ENCODE measurements at places on chromosomes 13 and 19.
A peak's percentile ranks its signal among the peaks of the same experiment; 100 is the strongest.

GRCh38 chr13:114130837-114131582 lies 1.4 kb downstream of the RASA3 start:
- DNase-seq: peak; percentile 51

DNA sequence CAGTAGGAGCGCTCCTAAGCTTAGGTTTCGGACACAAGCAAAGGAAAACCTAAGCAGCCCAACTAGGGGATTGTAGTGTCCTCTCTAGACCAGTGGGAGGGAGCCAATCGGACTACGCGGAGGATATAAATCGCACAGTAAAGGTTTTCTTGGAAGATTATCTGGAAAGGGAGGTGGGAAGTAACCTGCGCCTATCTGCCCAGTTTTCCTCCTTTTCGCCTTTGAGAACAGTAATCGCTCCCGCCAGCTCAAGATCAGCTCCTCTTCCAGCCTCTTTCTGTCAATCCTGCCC lies 456 bp upstream of the RAB4B start:
- DNase-seq: no peak

DNA sequence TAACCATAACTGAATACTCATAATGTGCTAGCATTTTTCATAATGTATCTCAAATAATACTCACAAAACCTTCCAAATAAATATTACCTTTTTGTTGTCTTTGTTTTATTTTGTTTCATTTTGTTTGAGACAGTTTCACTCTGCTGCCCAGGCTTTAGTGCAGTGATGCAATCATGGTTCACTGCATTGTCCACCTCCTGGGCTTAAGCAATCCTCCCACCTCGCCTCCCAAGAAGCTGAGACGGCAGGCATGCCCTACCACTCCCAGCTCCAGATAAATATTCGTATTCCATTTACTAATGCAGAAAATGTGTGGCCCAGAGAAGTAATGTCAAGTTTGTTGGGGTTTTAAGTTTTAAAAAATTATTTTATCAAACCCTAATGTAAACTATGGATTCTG lies 739.1 kb downstream of the GPC5 start:
- no peak for DNase-seq

GRCh38 chr19:9054207-9054606 lies 32.7 kb upstream of the OR1M1 start:
- DNase-seq: no peak

DNA sequence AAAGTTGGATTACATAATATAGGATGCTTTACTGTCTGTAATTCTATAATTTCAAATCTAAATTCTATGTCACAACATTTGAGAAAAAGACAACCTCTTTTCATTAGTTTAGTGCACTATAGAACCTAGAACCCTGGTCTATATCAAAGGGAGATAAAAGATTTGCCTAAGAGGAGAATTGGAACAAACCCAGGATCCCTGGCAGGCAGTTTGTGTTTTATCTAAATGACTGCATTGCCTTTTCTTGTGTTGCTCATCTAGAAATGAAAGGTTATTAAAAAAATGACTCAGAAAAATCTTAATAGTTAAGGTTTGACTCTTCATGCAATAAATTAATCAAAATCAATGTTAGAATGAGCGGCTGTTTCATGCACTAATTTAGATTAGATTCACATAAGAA lies 96.7 kb downstream of the PCDH9 start:
- no peak for DNase-seq

- no peak for DNase-seq
These were observed 653 bp downstream of the CLEC4M start for GRCh38 chr19:7763696-7764095.

DNA sequence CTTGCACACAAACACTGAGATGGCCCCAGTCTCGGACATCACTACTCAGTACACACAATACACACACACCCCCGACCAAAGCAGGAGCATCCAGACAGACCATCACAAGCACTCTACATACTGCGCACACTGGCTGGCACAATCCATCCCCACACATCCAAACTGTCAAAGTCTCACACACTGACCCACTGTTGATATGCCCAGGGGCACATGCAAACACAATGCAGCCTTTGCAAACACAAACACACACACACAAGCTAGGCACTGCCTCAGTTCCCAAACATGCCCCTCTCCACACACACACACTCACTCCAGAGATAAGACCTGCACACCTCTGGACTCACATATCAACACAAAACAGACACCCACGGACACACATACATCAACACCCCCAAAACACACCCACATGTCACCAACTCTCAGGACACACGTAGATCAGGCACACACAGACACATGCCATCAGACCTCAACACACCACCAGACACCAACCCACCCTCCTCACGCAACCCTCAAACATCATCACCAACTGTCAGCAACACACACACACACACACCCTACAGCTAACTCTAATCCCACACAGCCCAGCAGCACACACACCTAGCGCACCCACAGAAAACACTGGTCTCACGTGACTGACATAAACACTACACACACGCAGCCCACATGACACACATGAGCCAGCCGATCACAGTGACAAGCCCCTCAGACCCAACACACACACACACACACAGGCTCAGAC lies 1.9 kb downstream of the BBC3 start:
- DNase-seq: no peak

DNA sequence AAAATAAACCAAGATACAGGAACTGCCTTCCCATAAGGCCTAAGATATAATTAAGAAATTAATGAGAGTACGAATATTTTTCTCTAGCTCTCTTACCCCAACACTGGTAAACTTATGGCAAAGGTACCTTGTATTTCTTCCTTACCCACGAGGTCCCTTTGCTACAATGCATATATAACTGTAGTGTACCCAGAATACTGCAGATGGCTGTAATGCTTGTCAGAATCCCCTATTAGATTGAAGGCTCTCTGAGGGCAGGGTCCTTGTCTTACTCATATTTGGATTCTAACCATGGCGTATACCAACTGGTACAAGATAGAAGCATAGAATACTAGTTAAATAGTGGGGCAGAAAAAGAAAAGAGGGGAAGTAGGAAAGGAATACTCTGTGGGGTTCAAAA lies 15.1 kb downstream of the SLC25A30 start:
- DNase-seq: no peak

- no peak for DNase-seq
These were observed 22.4 kb upstream of the BRD4 start for GRCh38 chr19:15354566-15355296.

DNA sequence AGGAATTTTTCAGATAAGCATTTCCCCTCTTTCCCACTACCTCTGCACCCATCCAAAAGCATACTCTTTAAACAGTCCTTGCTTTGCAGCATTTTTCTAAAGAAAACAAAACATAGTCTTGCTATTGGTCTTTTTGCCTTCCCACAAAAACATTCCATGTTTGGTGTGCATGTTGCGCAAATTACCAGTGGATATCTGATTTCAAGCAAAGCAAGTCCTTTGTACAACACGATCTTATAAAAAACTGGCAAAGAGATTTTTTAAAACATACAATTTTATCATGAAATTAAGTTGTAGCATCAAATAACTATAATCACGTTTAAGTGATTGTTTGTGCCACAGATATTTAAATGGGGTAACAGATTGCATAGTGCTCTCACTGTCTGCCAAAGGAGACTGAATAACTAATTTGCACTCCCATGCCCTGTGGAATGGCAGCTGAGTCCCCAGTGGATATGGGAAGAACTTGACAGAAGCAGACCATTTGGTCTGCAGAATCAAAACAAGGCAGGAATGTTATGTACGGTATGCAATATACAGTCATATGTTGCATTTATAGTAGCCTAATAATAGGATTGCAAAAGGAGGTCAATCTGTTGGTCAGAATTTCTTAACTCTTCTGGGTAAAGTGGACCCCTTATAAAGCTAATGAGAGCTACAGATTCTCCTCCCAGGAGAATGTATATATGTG lies 285.7 kb downstream of the TBC1D4 start:
- DNase-seq: no peak

DNA sequence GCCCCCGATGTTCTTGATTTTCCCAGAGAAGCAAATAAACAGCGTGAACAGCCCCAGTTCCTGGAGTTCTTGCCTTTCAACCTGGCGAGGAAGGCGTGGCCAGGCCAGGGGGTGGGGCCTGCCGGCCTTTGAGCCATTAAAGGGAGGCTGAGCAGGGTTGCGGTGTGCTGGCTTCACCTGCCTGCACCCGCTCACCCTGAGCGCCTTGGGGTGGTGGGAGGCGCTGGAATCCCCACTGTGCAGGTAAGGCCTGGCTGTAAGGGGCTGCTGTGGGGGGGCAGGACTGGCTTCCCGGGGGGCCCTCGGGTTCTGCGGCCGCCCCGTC lies 2.7 kb upstream of the MISP start:
- DNase-seq: no peak

GRCh38 chr19:30288911-30289310 lies 83.3 kb upstream of the ZNF536 start:
- no peak for DNase-seq

- DNase-seq: no peak
These were observed 11.1 kb downstream of the PDE4A start for GRCh38 chr19:10431254-10431942.

DNA sequence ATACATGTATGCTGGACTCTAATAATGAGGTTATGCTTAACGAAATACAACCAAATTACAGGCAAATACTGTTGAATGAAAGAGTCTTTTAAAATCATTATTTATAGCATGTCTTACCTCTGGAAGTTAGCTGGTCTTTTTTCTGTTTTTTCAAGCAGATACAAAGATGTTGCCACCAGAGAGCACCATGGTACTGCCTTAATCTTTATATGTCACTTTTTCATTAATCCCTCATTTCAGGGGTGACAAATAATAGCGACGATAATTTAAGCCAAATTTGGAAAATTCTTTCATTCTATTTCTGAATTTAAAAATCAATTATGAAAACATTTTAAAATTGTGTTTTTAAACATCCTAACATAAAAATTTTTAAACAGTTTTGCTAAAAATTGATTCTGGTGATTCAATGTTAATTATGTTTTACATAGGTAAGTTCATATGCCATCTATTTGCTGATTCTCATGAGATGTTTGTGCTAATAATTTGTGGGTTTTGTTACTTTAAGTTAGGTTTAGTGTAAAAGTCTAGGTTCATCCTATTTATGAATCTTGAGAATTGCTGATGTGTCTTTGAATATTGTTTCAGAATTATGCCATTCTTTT lies 379.3 kb upstream of the SGCG start:
- no peak for DNase-seq

DNA sequence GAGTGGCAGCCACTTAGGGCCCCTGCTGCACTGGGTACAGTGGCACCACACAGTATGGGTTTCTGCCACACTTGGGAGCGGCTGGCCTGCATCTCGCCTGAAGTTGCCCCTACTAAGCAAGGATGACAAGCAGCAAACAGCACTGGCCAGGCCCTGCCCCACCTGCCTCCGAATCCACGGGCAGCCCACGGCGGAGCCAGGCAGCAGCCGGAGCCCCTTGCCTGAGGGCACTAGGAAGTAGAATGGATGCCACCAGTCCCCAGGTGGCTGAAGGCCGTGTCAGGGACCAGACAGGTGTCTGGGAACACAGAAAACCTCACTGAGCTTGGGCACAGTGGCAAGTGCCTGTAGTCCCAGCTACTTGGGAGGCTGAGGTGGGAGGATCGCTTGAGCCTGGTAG lies 19.4 kb downstream of the MLLT1 start:
- no peak for DNase-seq

GRCh38 chr13:24008679-24009078 lies 111.4 kb upstream of the C1QTNF9B start:
- no peak for DNase-seq

- DNase-seq: no peak
These were observed 57.1 kb downstream of the SIPA1L3 start for GRCh38 chr19:37964109-37964508.

DNA sequence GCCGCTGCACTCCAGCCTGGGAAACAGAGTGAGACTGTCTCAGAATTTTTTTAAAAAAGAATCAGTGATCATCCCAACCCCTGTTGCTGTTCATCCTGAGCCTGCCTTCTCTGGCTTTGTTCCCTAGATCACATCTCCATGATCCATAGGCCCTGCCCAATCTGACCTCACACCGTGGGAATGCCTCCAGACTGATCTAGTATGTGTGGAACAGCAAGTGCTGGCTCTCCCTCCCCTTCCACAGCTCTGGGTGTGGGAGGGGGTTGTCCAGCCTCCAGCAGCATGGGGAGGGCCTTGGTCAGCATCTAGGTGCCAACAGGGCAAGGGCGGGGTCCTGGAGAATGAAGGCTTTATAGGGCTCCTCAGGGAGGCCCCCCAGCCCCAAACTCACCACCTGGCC lies at the start of gene KLK2:
Gene KLK2, plus strand, starts transcription at position 384 of the 400 bp plus-strand sequence. CDS start 35 bp downstream, outside the sequence.
- DNase-seq: no peak

DNA sequence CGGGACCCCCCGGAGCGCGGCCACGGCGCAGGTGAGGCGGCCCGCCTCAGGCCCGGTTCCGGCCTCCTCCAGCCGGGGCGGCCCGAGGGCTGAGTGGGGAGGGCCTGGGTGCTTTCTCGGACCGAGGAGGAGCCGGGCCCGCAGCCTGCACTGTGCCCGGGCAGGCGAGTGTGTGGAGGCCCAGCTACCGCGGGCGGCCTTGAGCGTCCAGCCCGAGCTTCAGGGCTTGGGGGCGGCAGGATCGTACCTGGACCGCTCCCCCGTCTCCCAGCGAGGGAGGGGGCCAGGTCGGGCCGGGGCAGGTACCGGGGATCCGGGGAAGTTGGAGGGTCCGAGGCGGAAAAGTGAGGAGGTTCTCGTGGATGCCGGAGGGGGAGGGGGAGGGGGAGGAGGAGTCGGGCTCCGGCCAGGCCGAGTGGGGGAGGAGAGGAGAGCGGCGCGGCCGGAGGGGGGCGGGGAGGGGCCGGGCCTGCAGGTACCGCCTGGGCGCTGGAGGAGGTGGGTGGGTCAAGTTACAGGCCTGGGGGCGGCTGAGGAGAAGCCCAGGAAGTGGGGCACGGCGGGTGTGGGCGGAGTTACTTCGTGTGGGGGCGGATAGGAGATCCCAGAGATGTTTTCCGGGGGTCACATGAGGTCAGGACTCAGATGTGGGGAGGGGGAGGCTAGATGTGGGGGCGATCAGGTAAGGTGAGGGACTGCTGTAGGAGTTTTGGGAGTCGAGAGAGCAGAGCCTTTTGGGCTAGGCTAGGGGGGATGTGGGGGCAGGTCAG lies 545 bp downstream of the NACC1 start:
- no peak for DNase-seq

DNA sequence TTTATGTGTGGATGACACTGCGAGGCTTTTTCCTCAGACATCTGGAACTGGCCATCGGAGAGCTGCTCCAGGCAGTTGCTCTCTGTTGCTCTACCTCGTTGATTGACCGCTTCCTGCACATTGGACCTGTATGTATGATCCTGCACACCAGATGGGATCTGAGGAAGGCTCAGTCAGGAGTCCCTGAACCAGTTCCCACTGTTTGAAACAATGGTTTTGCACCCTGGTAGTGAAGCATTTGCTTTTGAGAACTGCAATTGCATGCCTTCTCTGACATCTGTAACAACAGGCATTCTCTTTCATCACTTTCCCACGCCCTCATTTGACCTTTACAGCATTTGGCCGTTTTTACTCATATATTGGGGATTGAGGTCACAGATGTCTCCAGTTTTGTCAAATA lies 61.1 kb upstream of the NPAS1 start:
- DNase-seq: no peak

Data from thoracic aorta (tissue), 2 donors.